NAMALWA (cell line): ENCODE measurements at places on chromosomes 4 and X.

- DNase-seq: no peak
Observed at GRCh38 chr4:89493367-89493766, 185.8 kb upstream of the GPRIN3 start.

DNA sequence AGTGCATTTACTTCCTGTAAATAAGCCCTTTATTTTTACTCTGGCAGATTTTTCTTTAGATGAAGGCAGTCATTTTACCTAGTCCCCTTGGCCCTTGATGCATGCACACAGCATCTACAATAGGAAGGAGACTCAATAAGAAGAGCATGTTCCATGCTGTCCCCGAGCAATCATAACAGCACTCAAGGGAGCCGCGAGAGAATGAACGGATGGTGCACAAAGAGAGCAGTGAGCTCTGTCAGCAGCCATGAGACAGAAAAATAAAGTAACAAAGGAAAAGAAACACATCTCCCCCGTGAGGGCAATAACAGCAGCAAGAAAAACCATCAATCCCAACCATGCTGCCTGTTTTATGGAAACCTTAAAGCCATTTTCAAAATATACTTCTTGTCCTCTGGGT is 11.9 kb downstream of the SMIM31 start:
- no peak for DNase-seq

DNA sequence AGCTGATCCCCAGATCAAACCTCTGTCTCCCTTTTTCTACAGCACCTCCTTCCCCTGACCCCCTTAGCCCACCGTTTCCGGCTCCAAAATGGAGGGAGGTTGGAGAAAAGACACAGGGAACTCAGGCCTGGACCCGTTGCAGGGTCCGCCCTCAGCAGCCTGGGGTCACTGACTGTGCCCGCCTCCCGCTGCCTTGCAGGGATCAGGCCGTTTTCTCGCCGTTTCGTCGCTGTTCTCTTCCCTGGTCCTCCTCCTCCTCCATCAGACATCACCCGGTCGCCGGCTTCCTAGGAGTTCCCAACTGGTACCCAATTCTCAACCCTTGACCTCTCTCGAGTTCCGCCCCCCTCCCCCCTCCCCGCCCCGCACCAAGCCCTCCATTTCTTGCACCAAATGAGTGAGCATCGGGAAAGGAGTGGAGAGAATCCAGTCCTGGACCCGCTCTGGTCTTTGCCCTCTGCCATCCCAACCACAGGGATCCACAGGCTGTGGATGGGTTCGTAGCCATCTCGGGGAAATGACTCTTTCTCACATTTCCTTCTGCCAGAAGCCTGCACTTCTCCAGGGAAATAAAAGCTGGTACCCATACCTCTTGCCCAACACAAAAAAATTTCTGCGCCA is 493 bp downstream of the TCEAL5 start:
- DNase-seq: no peak

GRCh38 chr4:112153211-112153791 is 8.0 kb downstream of the FAM241A start:
- peak; percentile 32 for DNase-seq

- DNase-seq: no peak
Observed at GRCh38 chr4:141391771-141392170, 171.1 kb downstream of the ZNF330 start.

DNA sequence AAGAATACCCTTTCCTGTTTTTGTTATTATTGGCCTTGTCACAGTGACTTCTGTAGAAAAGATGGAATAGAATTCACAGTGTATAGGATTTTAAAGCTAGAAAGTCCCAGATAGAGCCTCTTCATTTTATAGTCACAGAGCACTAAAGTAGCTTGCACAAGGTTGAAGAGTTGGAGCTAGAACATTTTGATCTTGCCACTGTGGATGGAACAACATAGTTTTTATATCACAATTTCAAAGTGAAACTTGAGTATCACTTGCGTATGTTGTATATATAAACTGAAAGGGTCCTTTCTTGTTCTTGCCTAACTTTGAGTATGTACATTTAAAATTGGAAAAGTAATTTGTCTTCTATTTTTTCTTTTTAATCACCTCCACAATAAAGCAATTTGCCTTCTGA is 2.7 kb downstream of the USO1 start:
- no peak for DNase-seq

- DNase-seq: no peak
Observed at GRCh38 chrX:30680618-30681017, 27.4 kb downstream of the GK start.

- no peak for DNase-seq
Observed at GRCh38 chr4:39442998-39443397, 15.7 kb downstream of the RPL9 start.

DNA sequence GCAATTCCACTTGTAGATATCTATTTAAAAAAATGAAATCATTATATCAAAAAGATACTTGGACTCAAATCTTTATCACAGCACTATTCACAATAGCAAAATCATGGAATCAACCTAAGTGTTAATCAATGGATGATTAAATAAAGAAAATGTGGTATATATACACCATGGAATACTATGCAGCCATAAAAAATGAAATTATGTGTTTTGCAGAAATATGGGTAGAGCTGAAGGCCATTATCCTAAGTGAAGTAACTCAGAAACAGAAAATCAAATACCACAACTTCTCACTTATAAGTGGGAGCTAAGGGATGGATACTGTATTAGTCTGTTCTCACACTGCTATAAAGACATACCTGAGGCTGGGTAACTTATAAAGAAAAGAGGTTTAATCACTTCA is 14.3 kb upstream of the INTU start:
- no peak for DNase-seq

GRCh38 chr4:13306356-13306755 is 177.8 kb downstream of the RAB28 start:
- DNase-seq: no peak

- no peak for DNase-seq
Observed at GRCh38 chr4:46656071-46656470, 253.0 kb downstream of the COX7B2 start.

GRCh38 chr4:77618383-77619241 is 13.0 kb downstream of the CXCL13 start:
- DNase-seq: peak; percentile 76

DNA sequence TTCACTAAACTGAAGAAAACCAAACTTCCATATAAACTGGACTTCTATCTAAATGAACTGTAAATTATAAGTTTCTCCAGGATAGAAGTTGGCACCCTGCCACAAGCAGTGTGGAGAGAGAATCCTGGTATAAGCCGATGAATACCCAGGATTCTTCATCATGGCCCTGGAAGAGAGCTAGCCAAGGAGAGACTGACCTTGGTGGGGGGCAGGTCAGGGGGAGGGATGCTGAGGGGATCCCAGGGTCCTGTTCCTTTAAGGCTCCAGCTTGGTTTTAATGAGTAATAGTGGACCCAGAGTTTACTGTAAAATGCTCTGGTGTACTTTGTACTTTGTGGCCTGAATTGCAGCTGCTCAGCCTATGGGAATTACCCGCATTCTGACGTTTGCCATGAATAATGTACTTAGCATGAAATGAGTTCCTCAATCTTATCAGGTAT is 16.9 kb downstream of the RASSF6 start:
- DNase-seq: peak; percentile 41

DNA sequence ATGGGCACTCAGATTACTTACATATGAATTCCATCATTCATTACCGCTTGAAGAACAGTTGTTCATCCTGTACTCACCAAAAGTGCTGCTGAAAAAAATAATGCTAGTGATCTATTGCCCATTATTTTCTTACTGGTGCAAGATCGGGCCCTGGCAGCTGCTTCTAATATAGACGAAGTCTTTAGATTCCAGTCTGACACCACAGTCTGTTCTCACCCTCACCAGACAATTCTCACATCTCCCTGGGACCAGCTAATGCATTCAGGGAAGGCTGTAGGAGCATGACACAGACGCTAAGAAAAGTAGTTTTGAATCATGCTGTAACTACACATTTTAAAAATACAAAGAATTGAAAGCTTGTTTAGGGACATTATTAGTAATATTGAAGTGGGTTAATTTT is 13.8 kb downstream of the GEMIN8 start:
- DNase-seq: no peak

DNA sequence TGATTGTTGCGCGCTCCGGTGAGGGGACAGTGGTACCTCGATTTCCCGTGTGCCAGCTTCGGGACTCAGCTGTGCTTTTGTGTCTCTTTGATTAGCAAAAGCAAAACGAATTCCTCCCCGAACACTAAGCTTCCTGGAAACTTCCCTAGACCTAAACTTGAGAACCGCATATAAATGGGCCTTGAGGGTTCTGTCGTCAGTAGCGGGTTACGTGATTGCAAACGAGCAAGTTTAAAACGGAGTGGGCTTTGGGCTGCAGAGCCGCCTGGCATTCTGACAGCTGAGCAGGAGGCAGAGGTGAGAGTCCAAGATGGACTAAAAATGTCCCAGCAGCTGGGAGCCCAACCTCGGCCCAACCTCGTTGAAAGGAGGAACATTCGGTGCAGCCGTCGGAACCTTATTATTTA is 1.2 kb upstream of the TAPT1 start:
- peak; percentile 67 for DNase-seq

- DNase-seq: no peak
Observed at GRCh38 chr4:86048426-86048825, 311.4 kb downstream of the MAPK10 start.

GRCh38 chrX:22063284-22063683 is 31.2 kb downstream of the PHEX start:
- DNase-seq: peak; percentile 43

- peak; percentile 68 for DNase-seq
Observed at GRCh38 chrX:13345037-13345436, 25.2 kb upstream of the ATXN3L start.

DNA sequence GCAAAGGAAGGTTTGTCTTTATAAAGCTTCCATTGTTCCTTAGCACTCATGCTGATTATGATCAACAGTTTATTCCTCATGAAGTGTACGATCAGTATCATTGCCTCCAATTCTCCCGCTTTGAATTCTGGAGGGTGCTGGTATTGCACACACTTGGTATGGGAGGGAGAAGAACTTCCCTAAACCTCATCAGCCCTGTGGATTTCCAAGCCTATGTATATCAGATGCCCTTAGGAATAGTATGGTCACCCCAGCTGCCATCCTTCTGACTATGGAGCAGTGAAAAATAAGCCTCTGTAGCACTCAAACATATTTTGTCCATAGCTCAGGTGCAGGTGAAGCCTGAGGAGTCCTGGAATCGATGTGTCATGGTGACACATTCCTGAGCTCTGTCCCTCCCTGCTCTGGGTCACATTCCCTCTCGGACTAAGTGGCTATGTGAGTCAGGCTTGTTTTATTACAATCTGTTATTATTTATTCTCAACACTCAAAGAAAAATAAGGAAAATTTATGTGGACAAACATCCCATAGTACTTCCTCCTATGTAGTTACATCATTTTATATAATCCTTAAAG is 2.0 kb upstream of the ZDHHC9 start:
- no peak for DNase-seq

GRCh38 chr4:29861307-29861706 is 858.9 kb upstream of the PCDH7 start:
- DNase-seq: no peak

GRCh38 chr4:7960017-7960789 is 20.5 kb upstream of the AFAP1 start:
- DNase-seq: no peak

- DNase-seq: no peak
Observed at GRCh38 chr4:25844961-25845712, 17.7 kb downstream of the SEL1L3 start.

DNA sequence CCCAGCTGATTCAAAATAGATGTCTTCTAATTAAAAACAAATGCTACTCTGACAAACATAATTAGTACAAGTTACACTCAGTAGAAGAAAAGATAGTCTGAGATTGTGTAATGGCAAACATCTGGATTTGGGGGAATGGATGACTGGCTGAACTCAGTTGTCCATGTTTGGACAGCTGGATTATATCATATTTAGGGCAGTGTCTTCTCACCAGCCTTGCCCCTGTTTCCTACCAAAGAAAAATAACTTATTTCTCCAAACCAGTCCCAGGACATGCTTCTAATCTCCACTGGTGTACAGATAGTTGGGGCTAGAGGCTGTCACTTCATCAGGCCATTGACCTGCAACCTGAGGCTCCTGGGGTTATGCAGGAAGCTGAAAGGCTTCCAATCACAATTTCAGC is 237.3 kb downstream of the USP46 start:
- DNase-seq: no peak

- peak; percentile 84 for DNase-seq
Observed at GRCh38 chr4:145938618-145939440, at the start of gene ZNF827. TSS of gene ZNF827 (minus strand) at chr4:145938823. CDS start at chr4:145938407, 416 bp downstream.

GRCh38 chrX:7372825-7373525 is 225.0 kb upstream of the PUDP start:
- no peak for DNase-seq

DNA sequence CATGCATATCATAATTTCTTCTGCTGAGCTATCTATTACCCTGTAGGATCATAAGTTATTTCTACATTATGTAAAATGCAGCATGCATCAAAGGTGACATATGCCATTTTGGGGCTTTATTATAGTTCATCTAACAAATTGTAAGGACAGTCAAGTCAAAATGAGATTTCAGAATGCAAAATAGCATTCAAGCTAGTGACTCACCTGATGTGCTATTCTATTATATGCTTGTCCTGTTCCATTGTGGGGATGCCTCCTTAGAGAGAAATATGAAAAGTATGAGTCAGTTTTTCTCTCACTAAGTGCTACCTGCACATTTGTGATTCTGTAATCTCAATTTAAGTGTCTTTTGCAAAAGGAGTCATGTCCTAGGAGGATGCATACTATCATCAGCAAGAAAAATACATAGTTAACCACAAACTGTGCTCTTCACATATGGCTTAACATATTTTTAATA is 647.0 kb upstream of the PCDH10 start:
- no peak for DNase-seq

DNA sequence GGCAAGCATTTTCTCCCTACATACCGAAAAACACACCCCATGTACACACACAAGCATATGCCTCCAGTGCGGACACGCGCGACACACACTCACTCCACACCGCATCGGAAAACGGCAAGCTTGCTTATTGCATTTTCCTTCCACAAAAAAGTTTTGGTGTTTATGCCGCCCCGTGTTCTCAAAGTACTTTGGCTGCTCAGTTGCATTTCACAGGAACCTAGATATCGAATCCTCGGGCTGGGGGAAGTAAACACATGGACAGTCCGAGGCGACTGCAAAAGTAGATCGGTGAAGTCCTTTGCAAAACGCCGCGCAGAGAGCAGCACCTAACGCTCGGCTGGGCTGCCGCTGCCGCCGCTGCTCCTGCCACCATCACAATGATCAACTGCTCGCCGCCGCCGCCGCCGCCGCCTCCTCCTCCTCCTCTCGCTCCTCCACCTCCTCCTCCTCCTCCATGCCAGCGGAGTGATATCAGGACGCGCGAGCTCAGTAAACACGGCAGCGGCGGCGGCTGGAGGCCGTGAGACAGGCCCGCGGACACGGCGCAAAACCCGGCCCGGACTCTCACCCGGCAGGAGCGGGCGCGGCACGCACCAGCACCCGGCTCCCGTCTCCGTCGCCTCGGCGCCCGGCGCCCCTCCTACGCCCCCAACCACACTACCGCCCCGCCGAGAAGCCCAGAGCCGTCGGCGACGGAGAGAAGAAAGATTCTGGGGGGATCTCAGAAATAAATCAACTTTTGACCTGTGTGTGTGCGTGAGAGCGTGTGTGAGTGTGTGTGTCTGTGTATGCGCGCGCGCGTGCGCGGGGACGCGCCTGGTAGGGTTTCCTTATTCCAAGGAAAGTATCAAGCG is at the start of gene MAML3:
Gene MAML3, minus strand, starts transcription at position 467 of the 854 bp plus-strand sequence. CDS start 857 bp downstream, outside the sequence.
- DNase-seq: peak; percentile 89

- no peak for DNase-seq
Observed at GRCh38 chr4:17687237-17687857, 72.9 kb downstream of the MED28 start.

GRCh38 chr4:3342182-3342854 is 49.5 kb downstream of the RGS12 start:
- no peak for DNase-seq

GRCh38 chr4:56723201-56723605 is 42.1 kb upstream of the HOPX start:
- no peak for DNase-seq
